ENCODE measurements at places on chromosomes 2 and 18.

- DNase-seq, result no peak
Measured at GRCh38 chr2:84288293-84288692, 170.8 kb downstream of the SUCLG1 start.

- DNase-seq, result no peak
Measured at GRCh38 chr18:3983351-3983969, 471.6 kb downstream of the DLGAP1 start.

DNA sequence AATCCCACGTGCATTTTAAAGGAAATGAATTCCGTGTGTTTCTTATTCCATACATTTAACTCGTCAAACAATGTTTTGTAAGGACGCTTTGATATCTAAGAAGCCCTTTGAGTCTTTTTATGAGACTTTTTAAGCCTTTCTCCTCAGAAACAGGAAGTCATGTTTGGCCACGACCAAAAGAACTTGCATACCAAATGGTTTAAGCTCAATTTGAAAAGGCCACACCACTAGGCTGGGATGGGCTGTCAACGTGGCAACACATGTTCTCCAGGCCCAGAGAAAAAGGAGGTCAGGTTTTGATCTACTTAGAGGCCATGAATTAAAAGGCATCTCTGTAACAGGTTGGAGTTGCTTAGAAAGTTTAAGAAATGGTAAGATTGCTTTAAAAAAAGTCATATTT is 441.8 kb downstream of the CMPK2 start:
- no peak for DNase-seq

DNA sequence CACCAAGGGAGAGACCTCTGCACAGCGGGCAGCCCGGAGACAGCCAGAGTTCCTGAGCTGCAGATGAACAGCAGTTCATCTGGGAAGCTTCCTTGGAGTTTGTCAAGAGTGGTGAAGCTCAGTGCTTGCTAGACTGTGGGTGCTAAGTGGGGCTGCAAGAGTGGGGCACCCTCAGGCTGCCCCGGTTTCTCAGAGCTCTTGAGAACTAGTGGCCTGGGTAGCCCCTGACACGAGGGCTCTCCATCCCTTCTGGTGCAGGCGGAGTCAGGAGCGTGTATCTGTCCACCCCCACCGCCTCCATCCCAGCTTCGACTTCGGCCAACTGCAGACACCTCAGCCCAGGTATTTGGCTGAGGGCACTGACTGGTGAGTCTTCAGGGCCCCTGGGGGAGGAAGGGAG is 222.0 kb downstream of the LOXHD1 start:
- DNase-seq, result no peak

GRCh38 chr2:60633615-60634014 is 80.2 kb upstream of the BCL11A start:
- DNase-seq, result no peak

- DNase-seq, result peak; percentile 37
Measured at GRCh38 chr2:197515315-197515738, 539 bp upstream of the MOB4 start.

DNA sequence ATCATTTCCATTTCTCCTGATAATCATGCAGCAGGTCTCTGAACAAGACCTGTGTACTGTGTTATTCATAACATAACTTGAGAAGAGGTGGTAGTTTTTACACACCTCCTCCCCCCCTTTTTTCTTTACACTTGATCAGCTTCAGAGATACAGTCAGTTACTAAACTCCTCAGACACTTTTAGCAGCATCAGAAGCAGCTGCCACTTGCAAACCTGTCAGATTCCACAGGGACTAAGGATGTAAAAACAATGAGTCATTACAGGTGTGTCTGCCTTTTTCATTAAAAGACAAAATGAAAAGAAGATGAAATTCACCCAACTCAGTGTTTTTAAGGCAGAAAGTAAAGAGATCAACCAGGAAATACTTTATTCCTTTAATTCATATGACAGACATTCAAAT is 254.0 kb downstream of the NRXN1 start:
- DNase-seq, result no peak

GRCh38 chr2:84897773-84898172 is 7.7 kb upstream of the TMSB10 start:
- no peak for DNase-seq

DNA sequence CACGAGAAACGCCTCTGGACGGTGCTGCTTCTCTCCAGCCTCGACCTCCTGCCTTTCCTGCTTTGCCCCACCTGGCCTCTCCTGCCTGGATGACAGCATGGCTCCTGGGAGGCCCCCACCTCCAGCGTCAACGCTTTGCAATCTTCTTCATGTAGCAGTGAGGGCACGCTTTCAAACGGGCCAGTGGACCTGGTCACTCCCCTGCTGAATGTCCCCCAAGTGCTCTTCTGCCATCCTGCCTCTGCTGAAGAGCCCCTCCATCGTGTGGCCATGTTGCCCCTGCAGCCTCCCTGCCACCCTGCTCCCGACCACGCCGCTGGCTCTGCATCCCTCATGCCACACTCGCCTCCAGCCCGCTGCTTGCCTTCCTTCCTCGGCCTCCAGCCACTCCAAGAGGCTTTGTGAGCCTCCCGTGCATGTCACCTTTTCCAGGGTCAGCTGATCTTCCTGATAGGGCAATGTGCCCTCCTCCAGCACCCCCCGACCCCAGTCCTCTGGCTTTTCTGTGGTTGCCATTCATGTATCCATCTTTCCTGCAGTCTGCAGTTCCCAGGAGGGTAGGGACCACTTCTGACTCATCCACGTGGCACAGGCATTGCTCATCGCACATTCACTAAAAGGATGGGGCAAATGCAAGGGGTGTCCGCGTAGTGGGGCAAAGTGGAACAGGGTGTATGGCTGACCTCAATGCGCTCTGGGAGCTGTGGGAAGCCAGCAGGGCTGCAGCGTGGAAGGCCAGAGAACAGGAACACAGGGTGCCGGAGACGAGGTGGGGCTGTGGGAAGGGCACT is 268.8 kb downstream of the TWIST2 start:
- DNase-seq, result no peak

DNA sequence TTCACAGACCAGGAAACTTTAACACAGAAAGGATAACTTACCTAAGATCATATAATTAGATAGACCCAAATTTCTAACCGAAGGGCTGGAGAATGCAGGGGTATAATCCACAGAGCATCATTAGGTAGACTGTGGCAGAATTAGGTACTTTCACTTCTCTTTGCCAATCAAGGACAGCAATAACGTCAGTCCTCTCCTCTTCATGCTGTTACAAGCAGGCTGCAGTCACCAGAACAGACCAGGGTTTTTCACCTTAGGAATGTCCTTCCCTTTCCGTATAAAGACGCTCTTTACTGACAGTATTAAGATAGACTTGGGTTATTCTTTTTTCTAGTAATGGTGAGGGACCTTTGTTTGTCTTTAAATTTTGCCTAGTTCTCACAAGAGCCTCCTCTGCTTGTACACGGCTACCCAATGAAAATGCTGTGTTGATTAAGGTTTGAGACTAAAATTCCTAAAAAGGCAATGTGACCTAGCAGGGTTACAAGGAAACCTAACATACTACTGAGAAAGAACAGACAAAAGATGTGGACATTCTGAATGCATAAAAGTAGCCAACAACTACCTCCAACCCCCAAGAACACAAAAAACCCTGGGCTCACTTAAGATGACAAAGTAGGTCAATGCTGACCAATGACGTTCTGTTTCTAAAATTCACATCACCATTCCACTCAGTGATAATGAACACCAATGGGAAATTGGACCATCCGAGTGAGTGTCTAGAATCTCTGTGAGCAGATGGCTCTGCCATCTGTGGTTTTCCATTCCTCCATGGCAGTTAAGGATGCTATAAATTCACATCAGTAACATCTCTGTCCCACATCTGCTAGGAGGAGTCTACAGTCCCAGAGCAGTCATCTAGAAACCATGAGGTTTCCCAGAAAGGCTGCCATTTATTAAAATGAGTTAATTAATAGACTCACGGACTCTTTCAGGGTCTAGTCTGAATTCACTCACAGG is 2.1 kb downstream of the PDIA6 start:
- DNase-seq, result peak; percentile 50

DNA sequence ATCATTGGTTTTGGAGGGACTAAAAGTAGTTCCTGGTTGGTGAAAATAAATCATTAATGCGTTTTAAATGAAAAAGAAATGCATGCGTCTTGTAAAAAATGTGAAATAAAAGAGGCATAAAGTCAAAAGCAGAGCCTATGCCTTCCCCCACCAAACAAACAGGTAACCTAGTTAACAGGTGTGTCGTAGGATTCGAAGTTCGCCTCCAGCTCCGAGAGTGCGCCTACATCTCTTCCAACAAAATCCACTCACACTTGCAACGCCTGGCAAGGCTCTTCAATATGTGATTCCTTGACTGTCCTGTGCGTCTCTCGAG is 677 bp upstream of the SMAD4 start:
- no peak for DNase-seq

- DNase-seq, result peak; percentile 49
Measured at GRCh38 chr2:43269706-43270105, 43.3 kb upstream of the ZFP36L2 start.

DNA sequence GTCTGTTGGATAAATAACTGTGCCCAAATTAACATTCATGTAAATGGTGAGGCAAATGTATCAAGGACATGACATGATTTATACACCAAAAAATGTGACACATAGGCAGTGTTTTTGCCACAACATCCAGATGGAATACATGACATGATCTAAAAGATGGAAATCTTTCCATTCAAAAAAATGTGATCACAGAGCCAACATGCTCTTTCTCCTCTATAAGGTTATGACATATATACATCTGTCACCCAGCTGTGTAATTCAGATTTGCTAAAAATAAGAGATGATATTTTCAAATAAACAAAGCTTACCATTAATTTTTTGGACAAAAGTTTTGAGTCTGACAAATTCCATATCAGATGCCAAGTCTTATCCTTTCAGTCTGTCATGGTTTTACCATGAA is 95.5 kb upstream of the COL3A1 start:
- no peak for DNase-seq

DNA sequence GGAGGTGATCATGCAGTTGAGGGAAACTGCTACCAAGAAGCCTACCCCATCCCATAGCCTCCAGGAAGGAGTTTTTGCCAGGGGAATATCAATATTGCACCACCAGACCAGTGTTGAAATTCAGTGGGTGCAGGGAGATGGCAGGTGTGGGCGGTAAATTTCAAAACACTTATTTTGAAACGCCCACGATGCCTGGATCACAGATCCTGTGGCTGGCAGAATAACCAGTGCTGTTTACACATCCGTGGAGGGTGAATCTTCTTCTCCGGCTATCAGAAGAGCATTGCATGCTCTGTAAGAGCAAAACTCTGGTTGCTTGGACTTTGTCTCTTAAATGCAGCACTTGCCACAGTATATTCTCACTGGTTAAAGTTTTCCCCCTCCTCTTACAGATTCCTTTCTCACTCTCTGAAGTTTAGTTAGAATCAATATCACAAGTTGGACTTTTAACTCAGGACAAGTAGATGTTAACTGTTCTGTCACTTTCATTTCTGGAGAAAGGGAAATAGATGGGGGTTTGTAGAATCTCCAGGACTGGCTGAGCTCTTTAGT is 70.5 kb upstream of the ZCCHC2 start:
- DNase-seq, result no peak

DNA sequence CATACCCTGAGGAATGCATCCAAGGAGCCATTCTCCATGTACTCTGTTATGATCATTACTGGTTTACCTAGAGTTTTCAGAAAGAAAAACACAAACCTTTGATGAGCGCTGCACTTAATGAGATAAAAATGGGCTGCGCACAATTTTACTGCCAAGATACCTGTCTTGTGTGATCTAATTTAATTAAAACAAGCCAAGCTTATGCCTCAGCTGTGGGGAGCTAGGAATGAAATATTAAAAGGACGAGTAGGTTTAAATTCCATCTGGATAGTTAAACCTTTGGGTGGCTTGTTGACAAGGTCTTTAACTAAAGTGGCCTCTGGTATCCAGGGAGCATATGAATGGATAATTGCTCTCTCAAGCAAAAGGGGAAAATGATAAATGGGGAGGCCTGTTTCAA is 135.0 kb downstream of the EPHA4 start:
- no peak for DNase-seq

DNA sequence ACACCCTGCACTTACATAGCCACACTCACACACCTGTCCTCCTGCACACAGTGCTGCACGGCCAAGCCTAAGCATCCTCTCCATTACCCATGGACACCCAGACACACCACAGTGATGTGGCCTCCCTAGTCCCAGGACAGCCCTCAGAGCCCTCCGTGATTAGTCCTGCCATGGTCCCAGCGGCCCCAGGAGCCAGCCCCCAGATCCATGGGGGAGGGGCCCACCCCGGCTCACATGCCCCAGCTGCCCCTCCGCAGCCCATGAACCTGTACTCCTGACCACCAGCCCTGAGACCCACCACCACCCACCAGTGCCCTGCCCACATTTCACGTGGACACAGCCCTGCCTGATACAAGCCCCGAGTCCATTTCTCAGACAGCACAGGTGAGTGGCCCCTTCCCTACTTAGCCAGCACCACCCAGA is 8.1 kb upstream of the DUSP2 start:
- DNase-seq, result no peak

GRCh38 chr2:234453216-234453615 is 43.7 kb downstream of the ARL4C start:
- no peak for DNase-seq

GRCh38 chr2:58866040-58866439 is 624.9 kb upstream of the FANCL start:
- no peak for DNase-seq

GRCh38 chr18:3441290-3441689 is 8.7 kb upstream of the TGIF1 start:
- DNase-seq, result no peak

DNA sequence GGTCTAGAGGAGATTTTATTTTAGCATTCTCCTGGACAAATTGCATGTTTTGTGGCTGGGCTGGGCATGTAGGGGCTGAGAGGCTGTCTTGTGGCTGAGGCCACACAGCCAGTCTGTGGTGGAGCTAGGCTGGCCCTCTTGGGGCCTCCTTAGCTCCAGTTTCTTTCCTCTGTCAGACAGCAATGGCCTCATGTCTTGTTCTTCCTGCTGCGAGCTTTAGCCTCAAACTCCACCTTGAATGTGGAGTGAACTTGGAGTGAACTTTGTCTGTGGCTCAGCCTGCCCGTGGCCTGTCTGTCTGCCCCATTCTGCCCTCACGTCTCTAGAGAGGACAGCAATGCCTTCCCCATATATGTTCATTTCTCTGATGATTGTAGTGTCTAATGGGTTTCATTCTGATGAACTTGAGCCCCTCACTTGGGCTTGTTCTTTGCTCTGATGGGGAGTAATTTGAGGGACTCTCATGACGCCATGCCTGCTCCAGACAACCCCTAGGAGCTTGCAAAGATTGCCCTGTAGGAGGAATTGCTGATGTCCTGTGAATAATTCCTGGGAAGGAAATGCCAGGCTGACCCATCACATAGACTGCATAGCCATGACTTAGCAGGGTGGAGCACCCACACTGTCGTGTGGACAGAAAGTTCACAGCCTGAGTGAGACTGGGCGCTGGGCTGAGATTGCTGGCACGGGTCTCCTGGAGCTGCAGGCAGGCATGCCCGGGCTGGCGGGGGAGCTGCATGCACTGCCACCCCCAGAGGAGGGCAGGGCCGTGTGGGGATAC is 42.6 kb downstream of the ASAP2 start:
- no peak for DNase-seq

GRCh38 chr2:31704561-31705212 is 123.9 kb upstream of the SRD5A2 start:
- DNase-seq, result no peak
